ENCODE measurements at places on chromosomes 5 and 9.

DNA sequence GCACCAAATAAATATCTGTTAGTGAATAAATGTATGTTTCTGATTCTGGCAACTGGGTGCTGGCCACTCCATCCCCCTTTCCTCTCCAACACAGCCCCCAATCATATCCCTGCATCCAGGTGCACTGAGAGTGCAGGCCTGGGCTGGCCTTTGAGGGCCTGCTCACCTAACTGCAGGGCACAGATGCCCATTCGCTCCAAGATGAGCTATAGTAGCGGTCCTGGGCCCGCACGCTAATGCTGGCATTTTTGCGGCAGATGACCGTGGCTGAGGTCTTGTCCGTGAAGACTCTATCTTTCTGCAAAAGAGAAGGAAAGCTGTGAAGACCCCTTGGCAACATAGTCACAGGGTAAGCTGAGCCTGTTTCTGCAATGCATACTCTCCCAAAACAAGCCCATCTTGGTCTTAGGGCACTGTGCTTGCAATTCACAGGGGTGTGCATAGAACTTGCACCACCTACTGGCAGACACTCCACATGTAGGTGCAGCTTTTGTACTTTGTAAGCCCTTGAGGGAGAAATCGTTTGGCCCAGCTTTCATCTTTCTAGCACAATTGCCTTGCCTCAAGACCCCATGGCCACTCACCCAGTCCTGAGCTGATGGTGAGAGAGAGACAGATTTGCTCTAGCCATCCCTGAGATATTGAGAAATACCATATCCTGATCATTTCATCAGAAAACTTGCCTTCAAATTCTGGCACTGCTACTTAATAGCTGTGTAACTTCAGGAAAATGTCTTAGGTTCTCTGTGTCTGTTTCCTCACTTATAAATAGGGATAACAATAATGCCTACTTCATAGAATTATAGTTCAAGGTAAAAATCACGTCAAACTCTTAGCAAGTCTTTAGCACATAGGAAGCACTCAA lies 13.5 kb downstream of the IL12B start:
- no peak for DNase-seq

- DNase-seq, result no peak
These were observed 188.8 kb downstream of the MTRR start for GRCh38 chr5:8057769-8058168.

DNA sequence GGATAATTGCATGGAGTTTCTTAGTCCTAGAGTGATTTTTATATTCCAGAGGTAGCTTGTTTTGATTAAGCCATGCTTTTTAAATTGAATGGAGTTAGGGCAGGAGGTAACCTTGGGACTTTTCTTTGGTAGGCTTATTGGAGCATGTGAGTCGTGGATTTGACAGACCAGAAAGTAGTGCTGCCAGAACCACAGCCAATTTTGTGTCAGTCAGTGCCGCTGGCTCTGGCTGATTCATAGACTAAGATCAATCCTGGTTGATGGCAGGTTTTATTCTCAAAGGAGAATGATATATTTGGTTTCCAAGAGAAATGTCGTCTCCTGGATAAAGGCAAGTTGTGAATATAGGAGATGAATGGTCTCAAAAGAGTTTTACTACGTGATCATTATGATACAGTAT lies 20.3 kb downstream of the RAI14 start:
- DNase-seq, result no peak

- DNase-seq, result no peak
These were observed 4.9 kb upstream of the ROR2 start for GRCh38 chr9:91954841-91955471.

- DNase-seq, result no peak
These were observed 668.6 kb upstream of the DMAC1 start for GRCh38 chr9:8468045-8468637.

DNA sequence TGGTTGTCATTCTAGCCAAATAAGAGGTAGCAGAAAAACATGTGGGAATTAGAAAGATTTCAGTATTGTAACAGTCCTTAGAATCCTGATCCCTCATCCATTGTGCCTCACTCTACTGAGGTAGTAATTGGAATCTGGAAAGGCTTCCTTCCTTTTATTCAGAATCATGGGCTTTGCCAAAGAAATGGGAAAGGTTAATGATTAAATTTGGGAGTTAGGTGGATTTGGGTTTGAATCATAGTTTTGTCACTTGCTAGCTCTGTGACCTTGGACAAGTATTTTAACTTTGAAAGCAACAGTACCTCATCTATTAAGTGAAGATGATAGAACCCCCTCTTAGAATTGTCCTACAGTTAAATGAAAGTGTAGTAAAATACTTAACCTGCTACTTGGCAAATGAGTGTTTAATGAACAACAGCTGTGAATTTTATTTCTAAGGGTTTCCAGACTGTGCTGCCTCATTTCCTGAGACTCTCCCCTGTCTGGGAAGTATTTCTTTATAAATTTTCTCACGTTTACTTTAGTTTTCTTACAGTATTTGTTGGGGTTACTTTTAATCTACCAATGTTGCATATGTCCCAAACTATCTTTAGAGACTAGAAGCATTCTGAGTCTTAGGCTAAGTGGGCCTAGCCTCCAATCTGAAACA lies 11.7 kb downstream of the SPDL1 start:
- DNase-seq, result no peak
